ENCODE measurements at places on chromosomes 2 and 18.

- DNase-seq, result no peak
These were observed 33.2 kb upstream of the FHOD3 start for GRCh38 chr18:36264283-36264682.

DNA sequence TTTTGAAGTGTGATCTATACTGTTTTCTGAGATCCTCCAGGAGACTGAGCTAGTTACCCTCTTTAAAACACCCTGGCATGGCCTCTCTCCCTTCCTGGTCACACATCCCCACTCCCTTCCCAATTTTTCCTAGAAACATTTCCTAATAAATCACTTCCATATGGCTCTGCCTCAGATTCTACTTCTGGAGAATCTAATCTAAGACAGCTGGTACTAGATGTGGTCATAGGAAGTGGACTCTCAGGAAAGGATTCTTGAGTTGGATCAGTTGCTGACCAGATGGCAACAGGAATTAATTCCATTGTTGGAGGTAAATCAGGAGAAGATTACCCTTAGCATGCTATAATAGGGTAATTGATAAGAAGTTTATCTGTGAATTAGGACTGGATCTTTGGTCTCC is 310.5 kb downstream of the SATB2 start:
- DNase-seq, result no peak

- DNase-seq, result no peak
These were observed 212.1 kb downstream of the TTC32 start for GRCh38 chr2:19689646-19690168.

DNA sequence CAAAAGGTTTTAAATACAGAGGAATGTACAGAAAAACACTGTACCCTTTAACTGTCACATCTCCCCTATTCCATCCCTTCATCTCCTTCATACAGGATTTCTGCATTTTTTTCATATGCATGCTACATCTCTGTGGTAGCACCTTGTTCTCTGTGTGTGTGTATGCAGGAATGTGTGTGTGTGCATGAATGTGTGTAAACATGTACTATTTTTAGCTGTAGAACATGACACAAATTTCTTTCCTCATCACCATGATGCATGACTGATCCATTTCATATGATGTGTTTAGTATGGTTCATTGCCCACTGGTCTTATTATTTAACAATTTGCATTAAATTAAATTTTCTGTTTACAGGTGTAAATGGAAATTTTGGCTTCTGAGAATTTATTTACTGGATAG is 21.5 kb upstream of the ZEB2 start:
- no peak for DNase-seq

GRCh38 chr2:167987026-167987425 is 260.4 kb downstream of the STK39 start:
- DNase-seq, result no peak

DNA sequence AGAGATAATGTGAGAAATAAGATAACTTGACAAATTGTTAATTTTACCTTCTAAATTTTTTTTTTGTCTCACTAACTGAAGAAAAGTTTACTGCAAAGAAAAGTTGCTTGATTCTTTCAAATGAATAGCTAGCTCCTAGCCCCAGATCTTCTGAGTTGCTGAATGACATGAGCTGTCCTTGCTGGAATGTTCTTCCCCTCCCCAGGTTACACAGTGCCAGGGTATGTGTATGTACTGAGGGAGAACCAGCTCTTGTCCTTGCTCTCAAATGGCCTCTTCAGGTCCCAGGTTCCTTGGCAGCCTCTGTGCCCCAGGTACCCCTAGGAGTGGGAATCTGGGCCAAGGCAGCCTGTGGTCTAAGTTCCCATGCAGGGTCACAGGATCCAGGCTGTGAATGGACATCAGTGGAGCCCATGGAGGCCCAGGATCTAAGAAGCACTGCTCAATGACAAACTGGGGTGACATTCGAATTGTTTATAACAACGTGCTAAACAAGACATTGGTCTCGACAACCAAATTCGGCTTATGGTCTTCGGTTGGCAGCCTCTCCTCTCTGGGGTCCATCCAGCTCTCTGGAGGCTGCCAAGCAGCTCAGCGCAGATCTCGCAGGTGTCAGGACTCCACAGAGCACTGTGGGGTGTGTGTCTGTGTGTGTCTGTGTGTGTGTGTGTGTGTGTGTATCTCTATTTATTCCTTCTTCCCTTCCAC is 17.1 kb upstream of the INO80C start:
- no peak for DNase-seq
